Stimulated activated CD8-positive, alpha-beta memory T cell treated with anti-CD3 and anti-CD28 coated beads, Interleukin-4, amount 100 ng/mL, for 1 hour (primary cell): ENCODE measurements at places on chromosomes 5 and 9.

DNA sequence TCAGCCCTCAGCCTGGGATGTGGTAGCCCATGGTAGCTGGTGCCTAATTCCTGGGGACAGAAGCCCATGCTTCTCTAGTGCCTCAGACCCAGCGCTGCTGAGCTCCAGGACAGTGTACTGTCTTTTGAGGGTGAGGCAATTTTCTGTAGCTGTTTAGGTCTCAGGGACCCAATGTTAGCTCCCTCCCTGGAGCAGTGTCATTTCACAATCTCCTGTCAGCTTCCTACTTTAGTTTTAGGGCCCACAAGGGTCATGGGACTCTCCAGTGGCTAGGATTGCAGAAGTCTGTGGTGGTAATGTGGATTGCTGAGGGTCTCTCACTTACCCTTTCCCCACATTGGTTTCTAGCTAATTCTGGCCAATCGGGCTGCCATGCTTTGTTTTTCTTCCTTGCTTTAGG, 67.7 kb upstream of the CCL21 start:
- no peak for DNase-seq

GRCh38 chr5:107558823-107559375, 111.8 kb downstream of the EFNA5 start:
- DNase-seq, result no peak

DNA sequence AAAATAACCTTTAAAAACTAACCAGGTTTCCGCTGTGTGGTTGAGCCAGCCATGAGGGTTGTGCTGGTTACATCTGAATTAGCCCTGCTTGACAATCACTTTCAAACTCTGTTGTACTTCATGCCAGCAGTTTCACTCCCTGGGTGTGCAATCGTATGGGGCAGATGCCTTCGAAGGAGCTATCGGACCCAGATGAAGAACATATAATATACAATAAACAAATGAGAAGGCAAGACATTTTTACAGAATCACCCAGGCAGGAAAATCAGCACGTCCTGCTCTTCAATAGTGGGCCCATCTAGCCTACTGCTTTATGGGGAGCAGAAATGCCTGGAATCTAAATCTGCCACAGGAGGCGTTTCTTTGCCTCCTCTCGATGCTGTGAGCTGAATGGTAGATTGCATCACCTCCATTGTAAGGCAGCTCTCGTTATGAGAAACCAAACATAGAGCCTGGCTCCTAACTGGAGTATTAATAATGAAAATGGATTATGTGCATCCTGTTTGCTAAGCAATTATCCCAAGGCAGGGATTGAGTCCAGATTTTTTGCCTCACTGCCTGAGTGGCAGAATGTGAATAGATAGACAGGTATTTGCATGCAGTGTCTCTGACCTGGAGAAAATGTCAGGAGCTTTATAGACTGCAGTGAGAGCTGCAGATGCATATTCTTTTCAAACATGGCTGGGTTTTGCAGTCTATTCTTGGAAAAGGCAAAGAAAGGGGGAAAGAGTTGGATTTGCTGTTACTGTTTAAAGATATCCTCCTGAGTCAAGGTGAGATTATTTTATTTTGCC, 143.3 kb upstream of the SMARCA2 start:
- DNase-seq, result no peak

DNA sequence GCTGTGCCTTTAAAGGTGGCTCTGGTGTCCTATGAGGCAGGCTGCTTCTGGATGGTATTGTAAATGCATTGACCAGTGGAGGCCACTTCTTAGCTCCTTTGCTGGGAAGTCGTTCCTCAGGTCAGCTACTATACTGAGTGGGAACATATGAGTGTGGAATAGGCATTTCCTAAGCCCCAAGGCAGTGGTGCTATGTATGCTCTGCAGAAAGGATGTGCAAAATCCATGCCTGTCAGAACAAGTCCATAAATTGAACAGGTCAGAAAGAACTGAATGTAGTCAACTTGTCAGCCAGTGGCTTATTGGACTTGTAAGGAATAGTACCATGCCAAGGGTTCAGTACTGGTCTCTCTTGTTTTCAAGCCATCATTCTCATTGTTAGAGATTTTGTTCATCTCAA, 216.4 kb downstream of the CDH10 start:
- DNase-seq, result no peak

- no peak for DNase-seq
These were observed 25.1 kb downstream of the JADE2 start for GRCh38 chr5:134550271-134551214.

DNA sequence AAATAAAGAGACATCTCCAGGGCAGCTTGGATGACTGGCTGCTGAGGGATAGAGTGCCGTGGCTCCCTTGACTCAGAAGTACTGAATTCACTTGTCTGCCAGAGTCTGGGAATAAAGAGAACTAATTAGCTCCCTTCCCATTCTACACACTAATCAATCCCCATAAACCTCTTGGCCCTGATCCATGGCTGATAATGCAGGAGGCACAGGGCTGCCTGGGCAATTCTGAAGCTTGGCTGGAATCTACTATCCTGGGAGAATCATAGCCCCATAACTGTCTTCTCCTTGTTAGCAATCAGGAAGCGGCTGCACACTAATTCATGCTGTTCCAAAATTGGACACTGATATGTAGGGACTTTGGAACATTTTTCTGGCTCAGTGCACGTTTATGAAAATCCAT, 197.7 kb downstream of the PTTG1 start:
- no peak for DNase-seq

DNA sequence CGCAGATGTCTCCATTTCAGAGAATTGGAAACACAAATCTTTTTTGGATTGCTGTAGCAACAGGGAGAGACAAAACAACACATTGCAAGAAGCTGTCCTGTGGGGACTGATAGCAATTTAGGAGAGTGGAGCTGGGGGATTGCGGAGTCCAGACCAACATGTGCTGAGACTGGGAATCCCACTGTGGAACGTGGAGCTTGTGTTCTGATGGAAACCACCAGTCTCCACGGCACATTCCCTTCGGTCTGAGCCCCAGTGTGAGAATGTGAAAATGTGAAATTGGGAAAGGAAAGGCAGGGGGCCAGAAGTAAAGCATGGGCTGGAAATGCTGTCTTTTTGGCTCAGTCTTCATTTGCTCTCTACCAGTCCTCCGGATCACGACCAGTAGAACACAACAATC, 348.8 kb upstream of the TNC start:
- no peak for DNase-seq

GRCh38 chr5:82526540-82526939, 248.4 kb upstream of the RPS23 start:
- DNase-seq, result no peak
